ENCODE measurements at places on chromosomes 3 and 15. TPM values are rescaled to one million over a fixed set of nuclear protein-coding genes. Genes with fewer than 3 reads are reported as not detected.
A peak's percentile ranks its signal among the peaks of the same experiment; 100 is the strongest.

Gene TEX55
- total RNA-seq, result not detected

Gene BTLA
- 1.1 TPM for total RNA-seq

Gene CPLX3
- not detected for total RNA-seq

Gene PCOLCE2
- 1.0 TPM for total RNA-seq

Gene CCR5
- total RNA-seq, result 1.9 TPM

Gene CRYGS
- 2.6 TPM for total RNA-seq

Gene SERF2
- 1,445 TPM for total RNA-seq

Gene PLSCR5
- total RNA-seq, result not detected

Gene MGLL
- 123 TPM for total RNA-seq

Gene NR1D2
- total RNA-seq, result 9.8 TPM

Gene NANOGP8
- not detected for total RNA-seq

Gene TRIM42
- not detected for total RNA-seq

Gene CCR9
- 0.13 TPM for total RNA-seq

Gene SCN11A
- 0.05 TPM for total RNA-seq

Gene C3orf62
- total RNA-seq, result 3.1 TPM

Gene ARHGEF26
- total RNA-seq, result 5.2 TPM

Gene RAD54L2
- 16.4 TPM for total RNA-seq

- no peak for DNase-seq
Observed at GRCh38 chr3:169260296-169260695, 403.2 kb downstream of the MECOM start.

GRCh38 chr15:93121973-93122910 lies 33.2 kb upstream of the RGMA start:
- no peak for DNase-seq

GRCh38 chr3:189794518-189794917 lies 163.3 kb downstream of the TP63 start:
- DNase-seq, result no peak

- DNase-seq, result no peak
Observed at GRCh38 chr15:74283368-74283767, 47.2 kb downstream of the CCDC33 start.

DNA sequence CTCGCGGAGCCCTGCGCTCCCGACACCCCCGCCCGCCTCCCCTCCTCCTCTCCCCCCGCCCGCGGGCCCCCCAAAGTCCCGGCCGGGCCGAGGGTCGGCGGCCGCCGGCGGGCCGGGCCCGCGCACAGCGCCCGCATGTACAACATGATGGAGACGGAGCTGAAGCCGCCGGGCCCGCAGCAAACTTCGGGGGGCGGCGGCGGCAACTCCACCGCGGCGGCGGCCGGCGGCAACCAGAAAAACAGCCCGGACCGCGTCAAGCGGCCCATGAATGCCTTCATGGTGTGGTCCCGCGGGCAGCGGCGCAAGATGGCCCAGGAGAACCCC lies 464 bp downstream of the SOX2 start:
- DNase-seq, result no peak

GRCh38 chr15:65057549-65057940 lies 10.2 kb downstream of the RASL12 start:
- DNase-seq, result no peak

- no peak for DNase-seq
Observed at GRCh38 chr15:92603278-92603677, 52.3 kb downstream of the FAM174B start.

- DNase-seq, result no peak
Observed at GRCh38 chr3:27939940-27940339, 217.8 kb upstream of the EOMES start.

DNA sequence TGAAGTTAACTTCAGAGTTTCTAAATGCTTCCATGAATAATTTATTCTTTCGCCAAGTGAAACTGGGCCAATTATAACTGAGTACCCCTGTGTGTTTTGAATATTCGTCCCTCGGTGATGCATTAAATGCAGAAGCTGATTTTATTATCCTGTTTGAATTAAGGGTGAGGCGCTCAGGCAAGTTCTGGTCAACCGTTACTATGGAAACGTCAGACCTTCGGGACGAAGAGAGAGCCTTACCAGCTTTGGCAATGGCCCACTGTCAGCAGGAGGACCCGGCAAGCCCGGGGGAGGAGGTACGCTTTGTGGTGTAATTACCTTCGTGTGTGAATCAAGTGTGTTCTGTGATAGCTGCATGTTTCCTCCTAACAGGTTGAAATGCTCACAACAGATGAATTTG lies 239.8 kb downstream of the ITPR1 start:
- no peak for DNase-seq

GRCh38 chr15:36707884-36708435 lies 128.5 kb downstream of the CDIN1 start:
- DNase-seq, result no peak

DNA sequence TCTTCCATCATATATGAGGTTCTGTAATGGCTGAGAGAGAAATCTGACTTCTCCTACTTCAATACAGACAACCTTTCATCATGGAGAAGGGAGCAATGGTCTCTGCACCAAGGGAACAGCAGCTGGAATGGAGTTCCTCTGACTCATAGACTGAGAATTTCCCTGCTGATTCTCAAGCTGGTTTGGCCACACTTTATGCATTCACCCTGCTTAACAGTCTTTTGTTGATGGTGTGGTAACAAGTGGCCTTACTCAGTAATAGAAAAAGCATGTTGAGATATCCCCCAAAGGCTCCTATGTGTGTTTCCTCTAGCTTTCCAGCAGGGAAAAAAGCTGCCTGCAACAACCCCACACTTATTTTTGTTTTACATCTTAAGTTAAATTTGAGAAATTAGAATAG lies 138.1 kb downstream of the GREM1 start:
- DNase-seq, result no peak

- no peak for DNase-seq
Observed at GRCh38 chr3:152288681-152289080, 20.0 kb downstream of the MBNL1 start.

GRCh38 chr3:46931631-46932331 lies 44.8 kb downstream of the CCDC12 start:
- peak; percentile 66 for DNase-seq

DNA sequence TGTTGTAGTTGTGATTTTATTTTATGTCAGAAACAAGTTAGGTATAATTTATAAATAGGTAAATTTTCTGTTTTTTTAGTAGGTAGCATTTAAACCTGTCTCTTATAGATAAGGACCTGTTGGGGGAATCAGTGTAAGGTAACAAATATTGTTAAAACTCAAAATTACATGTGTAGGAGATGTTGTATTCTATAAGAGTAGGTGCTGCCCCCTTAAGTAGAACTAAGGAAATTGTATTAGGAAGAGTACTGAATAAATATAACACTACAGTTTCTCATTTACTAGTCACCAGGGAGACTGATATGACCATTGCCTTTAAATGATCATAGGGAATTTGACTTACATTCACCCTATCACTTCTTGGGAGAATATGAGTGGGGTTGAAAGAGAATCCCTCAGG lies 31.2 kb downstream of the SLC25A36 start:
- DNase-seq, result no peak

GRCh38 chr15:96182736-96183513 lies 147.6 kb upstream of the NR2F2 start:
- no peak for DNase-seq

DNA sequence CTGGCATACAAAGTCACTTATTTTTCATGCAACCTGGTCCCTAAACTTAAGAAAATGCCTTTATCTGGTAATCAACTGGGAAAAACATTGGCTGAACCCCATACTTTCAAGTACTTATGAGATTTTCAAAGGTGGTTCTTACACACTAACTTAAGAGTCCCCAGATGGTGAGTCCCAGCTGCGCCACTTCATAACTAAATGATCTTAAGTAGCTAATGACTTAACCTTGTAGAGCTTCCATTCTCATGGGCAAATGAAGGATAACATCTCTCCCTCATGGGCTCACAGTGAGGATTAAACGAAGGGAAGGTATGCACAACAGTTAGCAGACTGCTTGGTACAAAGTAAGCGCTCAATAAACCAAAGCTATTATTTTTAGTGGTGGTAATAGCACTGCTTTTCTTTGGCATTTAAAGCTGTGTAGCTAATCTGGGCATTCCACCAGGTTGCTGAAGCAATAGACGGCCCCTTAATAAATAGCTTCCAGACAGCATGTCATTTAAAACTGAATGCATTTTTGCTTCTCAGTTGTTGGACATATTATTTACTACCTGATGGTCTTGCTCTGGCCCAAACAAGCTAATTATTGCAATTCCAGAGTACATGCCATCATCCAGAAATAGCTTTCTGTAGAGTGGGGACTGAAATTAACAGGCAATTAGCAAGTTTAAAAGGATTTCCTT lies 55.4 kb downstream of the LIPC start:
- DNase-seq, result no peak

- DNase-seq, result peak; percentile 43
Observed at GRCh38 chr15:41557673-41558399, 1.2 kb upstream of the TYRO3 start.

GRCh38 chr15:98077186-98077585 lies 116.7 kb downstream of the ARRDC4 start:
- DNase-seq, result peak; percentile 31

GRCh38 chr3:149605902-149606301 lies 51.9 kb downstream of the WWTR1 start:
- no peak for DNase-seq

DNA sequence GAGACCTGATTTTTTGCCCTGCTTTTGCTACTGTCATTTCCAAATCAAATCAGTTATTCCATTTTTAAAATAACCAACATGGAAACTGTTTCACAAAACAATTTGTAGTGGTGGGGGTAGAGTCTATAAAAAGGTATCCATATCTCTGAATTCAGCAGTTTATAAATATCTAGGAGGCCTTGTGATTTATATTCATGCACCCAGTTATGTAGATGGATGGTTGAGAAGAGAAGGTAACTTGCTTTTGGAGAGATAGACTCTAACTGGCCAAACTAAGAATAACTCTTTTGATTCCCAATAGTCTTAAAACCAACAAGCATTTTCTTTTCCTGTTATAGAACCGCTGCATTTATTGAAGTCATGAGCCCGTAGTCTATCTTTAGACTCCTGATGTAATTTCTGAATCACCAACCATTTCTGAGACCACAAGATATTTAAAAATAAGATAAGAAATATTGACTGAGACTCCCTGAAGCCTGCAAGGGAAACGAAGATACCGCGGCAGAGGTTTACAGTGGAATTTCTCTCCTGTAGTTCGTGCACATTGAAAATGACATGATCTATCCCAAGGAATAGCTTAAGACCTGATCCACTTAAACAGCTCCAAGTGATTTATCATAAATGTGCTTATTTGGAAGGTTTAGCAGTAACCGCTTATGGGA lies 68.5 kb downstream of the SAMMSON start:
- no peak for DNase-seq

DNA sequence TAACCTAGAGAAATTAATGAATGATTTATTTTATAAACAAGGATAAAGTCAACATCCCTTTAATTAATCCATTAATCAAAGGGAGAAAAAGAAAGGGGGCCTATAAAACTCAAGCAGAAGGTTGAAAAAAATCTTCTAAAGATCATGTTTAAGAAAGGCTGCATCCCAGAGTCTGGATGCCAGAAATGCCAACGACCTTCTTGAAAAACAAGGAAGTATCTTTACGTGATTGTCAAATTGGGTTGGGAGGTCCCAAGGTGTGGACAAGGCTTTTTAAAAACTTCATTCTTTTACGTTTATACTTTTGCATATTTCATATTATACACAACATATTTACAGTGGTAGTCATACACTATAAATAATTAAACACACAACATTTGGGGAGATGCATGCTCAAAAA lies 1.6 kb downstream of the GOLGB1 start:
- no peak for DNase-seq

DNA sequence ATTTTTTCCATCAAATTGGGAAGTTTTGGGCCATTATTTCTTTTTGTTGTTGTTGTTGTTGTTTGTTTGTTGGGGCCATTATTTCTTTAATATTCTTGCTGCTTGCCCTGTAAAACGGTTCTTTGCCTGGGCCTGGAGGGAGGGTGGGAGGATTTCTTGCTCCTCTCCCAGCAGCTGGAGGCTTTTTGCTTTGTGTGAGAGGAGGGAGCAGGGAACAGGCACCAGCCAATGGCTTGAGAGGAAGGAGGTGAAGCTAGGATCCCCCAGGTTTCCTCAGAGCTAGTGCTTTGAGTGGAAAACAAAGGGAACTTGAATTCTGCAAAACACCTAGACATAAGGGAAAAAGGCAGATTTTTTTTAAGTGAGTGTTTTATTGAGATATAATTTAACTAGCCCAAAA lies 61.2 kb upstream of the DNAJC19 start:
- no peak for DNase-seq

DNA sequence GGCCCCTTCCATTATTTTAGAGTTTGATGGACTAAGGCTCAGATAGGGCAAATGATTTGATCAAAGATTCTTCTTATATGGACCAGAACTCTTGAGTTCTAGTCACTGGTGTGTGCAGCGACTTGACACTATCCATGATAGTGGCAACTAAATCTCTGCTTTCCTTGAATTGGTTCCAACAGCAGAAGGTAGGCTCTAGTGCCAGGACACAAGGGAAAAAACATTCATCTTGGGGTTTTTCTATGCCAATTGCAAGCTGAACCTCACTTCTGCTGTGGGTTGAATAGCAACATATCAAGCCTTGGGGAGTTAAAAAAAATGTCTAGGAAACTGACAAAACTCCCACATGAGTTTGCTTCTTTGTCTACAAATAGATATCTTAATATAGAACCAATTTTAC lies 35.1 kb downstream of the CTXND1 start:
- no peak for DNase-seq

GRCh38 chr3:4906107-4906621 lies 73.1 kb upstream of the BHLHE40 start:
- no peak for DNase-seq

DNA sequence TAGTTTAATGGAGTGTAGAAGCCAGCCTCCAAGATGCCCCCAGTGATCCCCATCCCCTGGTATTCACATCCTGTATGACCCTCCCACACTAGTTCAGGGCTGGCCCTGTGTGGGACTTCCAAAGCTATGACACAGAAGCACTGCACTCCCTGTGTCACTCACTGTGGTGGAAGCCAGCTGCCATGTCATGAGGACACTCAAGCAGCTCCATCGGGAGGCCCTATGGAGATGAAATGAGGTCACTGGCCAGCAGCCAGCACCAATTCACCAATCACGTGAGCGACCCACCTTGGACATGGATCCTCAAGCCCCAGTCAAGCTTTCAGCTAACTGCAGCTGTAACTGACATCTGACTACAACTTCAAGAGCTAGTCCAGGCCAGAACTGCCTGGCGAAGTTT lies 3.9 kb upstream of the ACAN start:
- DNase-seq, result no peak

Measured in colonic mucosa (tissue), 4 donors.